NCI-H1930 (cell line): ENCODE measurements at places on chromosomes 3 and 15.

GRCh38 chr15:47588958-47589357 is 128.3 kb upstream of the SEMA6D start:
- DNase-seq = no peak

DNA sequence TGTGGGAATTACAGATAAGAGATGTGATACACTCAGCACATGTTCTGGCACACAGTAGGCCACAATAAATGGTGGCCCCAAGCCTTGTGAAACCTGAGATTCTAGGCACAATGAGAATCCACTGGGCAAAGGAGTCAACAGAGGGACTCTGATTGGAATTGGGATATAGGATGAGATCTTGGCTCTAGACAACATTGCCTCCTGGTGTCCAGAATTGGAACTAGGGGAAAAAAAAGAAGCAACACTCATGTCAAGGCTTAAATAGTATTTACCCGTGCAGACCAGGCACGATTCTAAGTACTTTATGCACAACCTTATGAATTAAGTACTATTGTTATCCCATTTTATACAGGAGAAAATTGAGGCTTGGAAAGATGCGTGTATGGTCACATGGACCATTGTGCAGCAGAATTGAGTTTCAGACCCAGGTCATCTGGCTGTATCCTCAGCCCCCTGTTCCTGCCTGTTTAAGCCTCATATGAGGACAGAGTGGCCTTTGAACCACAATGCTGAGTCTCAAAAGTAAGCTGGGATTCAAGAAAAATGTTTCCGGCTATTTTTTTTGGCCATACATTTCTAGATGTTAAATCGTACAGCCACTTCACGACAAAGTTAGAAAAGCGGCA is 124.8 kb downstream of the SV2B start:
- peak; percentile 19 for DNase-seq

GRCh38 chr15:72285402-72285801 is 13.0 kb upstream of the PARP6 start:
- no peak for DNase-seq

- peak; percentile 27 for DNase-seq
Observed at GRCh38 chr3:168457954-168458539, 362.3 kb upstream of the GOLIM4 start.

GRCh38 chr3:39171860-39172259 is 18.5 kb upstream of the CSRNP1 start:
- no peak for DNase-seq

GRCh38 chr15:97645758-97646157 is 314.7 kb upstream of the ARRDC4 start:
- DNase-seq = no peak

GRCh38 chr3:194194051-194194756 is 58.3 kb downstream of the HES1 start:
- DNase-seq = no peak

- DNase-seq = no peak
Observed at GRCh38 chr15:98139337-98139736, 178.8 kb downstream of the ARRDC4 start.

DNA sequence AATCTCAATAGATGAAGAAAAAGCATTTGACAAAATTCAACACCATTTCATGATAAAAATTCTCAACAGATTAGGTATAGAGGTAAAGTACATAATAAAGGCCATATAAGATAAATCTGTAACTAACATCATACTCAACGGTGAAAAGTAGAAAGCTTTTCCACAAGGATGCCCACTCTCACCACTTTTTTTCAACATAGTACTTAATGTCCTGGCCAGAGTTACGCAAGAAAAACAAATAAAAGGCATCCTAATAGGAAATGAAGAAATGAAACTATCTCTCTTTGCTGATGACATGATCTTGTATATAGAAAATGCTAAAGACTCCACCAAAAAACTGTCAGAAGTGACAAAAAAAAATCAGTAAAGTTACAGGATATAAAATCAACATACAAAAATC is 33.0 kb downstream of the THBS1 start:
- no peak for DNase-seq

DNA sequence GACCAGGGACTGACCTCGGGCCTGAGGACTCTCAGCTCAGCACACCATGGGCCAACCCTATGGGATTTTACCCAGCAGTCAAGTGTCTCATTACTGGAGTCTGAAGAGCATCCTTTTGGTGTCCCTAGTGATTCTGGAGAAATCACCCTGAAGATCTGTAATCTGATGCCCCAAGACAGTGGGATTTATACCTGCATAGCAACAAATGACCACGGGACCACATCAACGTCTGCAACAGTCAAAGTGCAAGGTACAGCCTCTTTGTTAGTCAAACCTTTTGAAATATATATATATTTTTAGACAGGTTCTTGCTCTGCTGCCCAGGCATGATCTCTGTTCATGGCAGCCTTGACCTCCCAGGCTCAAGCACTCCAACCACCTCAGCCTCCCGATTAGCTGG is 34.2 kb upstream of the UMPS start:
- DNase-seq = no peak

DNA sequence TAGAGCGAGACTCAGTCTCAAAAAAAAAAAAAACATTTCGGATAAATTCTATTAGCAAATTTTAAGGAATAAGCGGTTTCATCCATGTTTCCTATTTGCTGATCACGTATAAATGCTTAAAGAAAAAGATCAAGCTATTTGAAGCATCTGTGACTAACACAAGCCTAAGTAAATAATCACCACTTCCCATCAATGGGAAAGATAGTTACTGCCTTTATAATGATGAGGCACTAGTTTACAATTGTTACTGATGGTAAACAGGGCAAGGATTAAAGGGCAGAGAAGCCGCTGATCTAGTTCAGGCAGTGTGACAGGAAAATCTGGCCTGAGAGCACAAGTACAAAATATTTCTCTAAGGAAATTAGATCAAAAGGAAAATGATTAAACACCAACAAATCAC is 13.7 kb downstream of the CLPX start:
- DNase-seq = no peak

DNA sequence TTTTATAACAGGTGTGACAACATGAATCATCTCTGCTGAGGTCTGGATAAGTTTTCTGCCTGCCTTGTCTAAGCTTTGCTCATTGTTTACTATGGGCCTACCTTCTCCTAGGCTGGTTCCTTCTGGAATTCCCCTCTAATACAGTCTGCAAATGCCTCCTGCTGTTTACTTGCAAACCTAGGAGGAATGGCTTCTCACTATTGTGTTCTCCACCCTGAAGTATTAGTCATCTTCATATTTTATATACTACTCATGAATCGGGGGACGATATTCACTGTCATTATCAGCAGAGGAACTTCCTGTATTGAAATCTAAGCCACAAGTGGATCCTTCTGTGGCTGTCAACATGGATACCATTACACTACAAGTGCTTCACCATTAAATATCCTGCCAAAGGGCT is 154.8 kb downstream of the PLCL2 start:
- DNase-seq = no peak

DNA sequence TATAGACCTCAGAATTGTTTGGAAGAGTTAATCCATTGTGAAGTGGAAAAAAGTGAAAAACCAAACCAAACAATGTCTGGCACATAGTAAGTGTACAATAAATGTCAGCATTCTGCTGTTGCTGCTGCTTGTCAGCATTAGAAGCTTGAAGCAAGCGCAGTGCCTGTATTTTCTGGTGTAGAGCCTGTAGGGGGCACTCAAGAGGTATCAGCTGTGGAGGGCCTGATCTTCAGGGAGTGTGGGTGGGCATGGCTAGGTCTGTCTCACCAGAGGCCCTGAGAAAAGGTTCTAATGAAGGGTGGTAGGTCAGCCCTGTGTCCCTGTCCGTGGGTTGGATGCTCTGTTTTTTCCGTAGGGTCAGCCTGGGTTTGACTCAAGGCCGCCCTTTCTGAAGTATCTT is 3.6 kb downstream of the ADAMTSL3 start:
- DNase-seq = no peak

DNA sequence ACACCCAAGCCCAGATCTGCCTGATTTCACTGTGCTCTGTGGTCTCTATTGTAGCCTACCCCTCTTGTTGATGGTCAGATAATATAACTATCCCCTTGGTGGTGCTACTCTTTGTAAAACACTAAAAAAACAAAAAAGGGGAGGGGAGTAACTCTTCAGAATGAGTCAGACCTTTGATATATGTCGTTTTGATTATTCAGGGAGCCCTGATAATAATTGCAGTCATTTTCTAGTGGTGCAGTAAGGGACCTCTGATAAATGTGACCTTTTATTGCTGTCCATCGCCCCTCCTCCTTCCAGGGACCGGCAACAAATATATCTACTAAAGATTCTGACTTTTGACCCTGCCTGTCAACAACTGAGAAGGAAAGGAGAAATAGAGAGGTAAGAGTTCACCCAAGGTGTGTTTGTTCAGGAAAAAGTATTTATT is 45.1 kb upstream of the MAGI1 start:
- DNase-seq = no peak

DNA sequence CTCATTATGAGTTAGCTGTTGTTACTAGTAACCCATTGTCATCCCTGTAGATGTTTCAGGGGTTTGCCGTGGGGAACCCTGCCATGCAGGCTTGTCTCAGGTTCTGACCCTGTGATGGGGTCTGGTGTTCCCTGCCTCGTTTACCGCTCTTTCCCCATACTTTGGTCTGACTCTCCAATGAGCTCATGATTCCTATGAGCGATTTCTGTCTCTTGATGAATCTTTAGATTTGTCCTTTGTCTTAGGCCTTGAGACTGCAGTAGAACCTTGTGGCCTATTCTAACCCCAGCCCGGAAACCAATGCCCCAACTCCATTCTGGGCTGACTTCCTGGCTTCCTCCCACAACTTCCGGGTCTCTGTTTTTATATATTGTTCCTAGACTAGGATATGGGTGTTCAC is 11.3 kb upstream of the IQGAP1 start:
- no peak for DNase-seq

- peak; percentile 72 for DNase-seq
Observed at GRCh38 chr15:53837263-53837662, 77.8 kb upstream of the WDR72 start.

- no peak for DNase-seq
Observed at GRCh38 chr3:197027151-197027895, 2.3 kb downstream of the MELTF start.

DNA sequence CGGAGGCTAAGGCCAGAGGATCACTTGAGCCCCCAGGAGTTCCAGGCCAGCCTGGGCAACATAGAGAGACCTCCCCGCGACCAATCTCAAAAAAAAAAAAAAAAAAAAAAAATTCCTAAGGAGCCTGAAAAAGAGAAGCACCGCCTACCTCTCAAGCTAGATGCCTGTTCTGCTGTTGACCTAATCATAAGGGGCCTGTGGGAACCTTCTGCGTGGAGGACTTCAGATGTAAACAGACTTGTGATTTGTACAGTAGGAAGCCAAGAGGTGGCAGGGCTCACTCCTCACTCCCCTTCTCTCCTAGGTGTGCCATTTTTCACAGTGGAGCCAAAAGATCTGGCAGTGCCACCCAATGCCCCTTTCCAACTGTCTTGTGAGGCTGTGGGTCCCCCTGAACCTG is 3.2 kb downstream of the TYRO3 start:
- no peak for DNase-seq

GRCh38 chr3:123076112-123076495 is 9.3 kb downstream of the PDIA5 start:
- no peak for DNase-seq

DNA sequence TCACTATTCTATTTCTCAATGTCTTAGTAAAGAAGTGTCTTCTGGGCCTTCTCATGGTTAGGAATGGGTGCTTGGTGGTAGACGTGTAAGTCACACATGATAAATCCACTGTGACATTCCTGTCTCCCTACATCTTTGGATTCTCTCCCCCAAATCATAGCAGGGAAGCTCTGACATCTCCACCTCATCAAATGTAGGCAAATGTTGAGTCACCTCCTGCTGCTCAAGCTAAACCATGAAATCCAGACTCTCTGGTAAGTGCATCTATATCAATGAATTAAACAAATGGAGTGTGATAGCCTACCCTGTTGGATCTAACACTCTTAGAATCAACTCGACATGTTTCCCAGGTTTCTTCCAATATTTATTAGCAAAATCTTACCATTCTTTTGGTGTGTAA is 42.8 kb upstream of the RPL35A start:
- DNase-seq = no peak

DNA sequence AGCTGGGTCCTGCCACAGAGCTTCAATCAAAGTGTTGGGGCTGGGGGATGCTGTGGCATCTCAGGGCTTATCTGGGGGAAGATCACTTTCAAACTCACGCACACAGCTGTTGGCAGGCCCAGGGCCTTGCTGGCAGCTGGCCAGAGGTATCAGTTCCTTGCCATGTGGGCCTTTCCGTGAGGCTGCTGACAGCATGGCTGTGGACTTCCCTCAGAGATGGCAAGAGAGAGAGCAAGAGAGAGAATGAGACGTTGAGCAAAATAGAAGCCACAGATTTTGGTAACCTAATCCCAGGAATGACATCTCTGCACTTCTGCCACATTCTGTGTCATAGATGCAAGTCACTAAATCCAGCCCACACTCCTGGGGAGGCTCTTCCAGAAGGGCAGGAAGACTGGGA is 91.0 kb downstream of the TPRG1 start:
- DNase-seq = no peak

DNA sequence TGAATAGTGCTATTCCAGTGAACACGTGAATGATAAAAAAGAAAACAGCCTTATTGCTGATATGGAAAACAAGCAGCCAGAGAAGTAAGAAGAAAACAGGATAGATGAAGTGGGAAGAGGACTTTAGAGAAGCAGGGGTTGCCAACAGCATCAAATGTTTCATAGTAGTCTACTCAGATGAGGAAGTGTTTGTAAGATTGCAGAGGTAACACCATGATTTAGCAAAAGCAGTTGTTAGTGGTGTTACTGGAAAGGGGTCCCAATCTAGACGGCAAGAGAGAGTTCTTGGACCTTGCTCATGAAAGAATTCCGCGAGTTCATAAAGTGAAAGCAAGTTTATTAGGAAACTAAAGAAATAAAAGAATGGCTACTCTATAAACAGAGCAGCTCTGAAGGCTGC is 108.8 kb upstream of the MCTP2 start:
- DNase-seq = no peak

DNA sequence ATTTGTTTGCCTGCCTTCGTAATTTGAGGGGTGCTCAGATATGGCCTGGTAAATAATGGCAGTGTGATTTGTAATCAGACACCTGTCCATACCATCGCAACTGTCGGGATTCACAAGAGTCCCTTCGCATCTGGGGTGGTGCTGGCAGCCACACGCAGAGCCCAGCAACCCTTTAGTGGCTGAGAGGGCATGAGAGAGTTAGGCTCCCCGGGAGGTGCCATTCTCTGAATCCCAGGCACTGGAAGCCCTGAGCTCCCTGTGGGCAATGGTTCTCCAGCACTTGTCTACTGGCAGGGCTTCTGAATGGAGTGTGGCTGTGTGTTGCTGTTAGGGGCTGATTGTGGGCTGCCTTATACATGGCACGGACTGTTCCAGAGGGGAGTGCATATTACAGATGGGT is 230.1 kb downstream of the EBLN2 start:
- no peak for DNase-seq

GRCh38 chr15:33005582-33005981 is 188.9 kb downstream of the FMN1 start:
- DNase-seq = no peak
